ENCODE measurements at places on chromosomes 7 and 10.
A peak's percentile ranks its signal among the peaks of the same experiment; 100 is the strongest.

GRCh38 chr7:16883918-16884317 lies 2.1 kb upstream of the AGR3 start:
- DNase-seq = no peak

- DNase-seq = no peak
Observed at GRCh38 chr7:123047955-123048354, 52.5 kb upstream of the TAS2R16 start.

DNA sequence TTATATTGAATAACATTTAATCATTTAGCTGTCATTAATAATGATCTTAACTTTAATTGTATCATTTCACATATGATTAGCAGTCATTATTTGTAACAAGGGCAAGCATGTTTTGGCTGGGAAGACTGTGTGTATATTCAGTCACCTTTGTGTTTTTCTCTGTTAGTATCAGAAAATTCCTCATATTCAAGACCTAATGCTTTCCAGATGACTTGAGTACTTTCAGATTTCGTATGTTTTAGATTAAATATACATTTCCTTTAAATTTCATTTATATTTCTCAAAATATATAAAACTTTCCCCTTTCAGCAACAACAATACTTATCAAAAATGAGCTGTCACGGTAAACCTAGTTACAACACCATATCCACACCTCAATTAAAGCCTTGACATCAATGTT lies 6.3 kb upstream of the CACNA2D1 start:
- DNase-seq = no peak

GRCh38 chr7:2621061-2621828 lies 10.5 kb upstream of the TTYH3 start:
- no peak for DNase-seq

DNA sequence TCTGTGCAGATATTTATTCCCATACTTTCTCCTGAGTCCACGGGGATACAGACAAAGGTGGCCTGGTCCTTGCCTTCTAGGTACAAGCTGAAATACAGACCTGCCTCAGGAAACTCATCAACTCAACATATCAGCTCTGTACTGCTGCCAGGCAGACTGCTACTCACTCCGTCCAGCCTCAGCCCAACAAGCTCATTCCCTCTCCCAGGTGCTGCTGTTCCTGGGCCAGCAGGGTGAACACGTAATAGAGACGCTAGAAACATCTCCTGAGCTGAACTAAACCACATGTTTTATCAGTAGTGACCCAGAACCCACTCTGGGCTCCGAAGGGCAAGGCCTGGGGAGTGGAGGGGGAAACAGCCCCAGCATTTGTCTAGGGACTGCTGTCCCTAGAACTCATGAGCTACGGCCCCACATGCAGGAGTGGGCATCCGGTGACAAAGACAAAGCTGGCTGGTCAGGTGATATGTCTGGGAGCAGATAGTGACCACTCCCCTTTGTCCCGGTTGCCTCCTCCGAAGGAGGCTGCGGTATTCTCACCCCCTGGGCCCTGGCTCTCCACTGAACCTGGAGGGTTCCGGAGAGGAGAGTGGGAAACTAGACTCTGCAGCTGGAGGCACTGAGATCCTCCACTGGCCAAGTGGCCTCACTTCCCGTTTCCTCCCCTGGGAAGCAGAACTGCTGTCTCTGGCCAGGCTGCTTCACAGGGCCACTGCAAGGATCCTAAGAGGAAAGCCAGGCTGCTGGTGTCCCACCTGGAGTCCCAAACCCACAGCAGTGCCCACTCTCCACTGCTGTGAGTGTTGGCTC lies 116.1 kb downstream of the FAM53B start:
- DNase-seq = no peak

DNA sequence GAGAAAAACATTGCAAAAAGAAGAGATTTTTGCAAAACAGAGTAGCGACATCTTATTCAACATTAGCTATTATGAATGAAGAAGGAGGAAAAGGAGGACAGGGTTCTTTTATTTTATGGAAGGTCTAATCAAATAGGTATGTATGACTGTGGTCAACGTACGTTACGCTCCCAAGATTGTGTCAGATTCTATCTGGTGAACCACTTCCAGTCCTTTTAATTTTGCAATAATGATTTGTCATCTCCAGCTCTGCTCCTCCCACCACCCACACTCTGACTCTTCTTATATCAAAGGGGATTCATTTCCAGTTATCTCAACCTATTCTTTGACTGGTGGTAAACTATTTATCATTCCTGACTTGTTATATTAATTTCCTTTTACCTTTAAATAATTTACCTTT lies 259.9 kb downstream of the CACNA2D1 start:
- no peak for DNase-seq

DNA sequence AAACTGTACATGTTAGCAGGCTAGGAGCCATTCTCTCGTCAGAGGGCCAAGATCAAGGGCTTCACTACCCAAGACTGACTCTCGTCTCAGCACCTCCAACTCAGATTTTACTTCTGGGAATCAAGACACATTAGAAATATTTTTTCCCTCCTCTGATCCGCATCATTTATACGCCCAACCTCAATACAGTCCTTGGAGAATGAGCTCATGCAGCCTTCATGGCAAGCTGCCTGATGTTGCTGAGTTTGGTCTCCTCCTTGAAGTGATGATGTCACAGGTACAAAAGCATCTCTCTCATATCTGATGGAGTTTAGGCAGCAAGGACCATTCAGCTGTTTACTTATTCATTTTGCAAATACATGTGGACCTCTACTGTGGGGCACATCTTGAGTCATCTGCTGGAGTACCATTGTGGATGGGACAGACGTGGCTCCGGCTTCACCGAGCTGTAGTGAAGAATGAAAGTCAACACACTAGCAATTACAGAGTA lies 114.0 kb downstream of the BMPER start:
- DNase-seq = no peak

- no peak for DNase-seq
Observed at GRCh38 chr10:102639537-102639936, 4.7 kb upstream of the TRIM8 start.

GRCh38 chr10:5555021-5555510 lies 30.3 kb downstream of the CALML3 start:
- no peak for DNase-seq

- no peak for DNase-seq
Observed at GRCh38 chr7:157596881-157597280, 260.1 kb downstream of the DNAJB6 start.

DNA sequence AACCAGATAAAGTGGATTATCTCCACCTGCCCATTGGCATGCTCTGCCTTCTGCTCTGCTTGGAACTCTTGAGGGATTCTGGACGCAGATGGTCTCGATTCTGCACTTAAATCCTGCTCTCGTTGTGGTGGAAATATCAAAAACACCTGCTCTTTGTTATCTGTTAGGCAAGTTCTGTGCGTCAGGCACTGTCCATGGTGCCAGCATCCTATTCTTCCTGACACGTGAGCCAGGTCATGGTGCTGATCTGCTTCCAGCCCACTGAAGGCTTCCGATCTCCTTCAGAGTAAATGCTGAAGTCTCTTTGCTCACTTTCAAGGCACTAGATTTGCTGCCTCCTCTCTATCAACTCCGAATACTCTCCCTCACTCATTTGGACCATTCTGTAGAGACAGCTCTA lies 505.6 kb downstream of the HTR7 start:
- no peak for DNase-seq

- peak; percentile 24 for DNase-seq
Observed at GRCh38 chr10:43299579-43299978, 32.7 kb upstream of the RASGEF1A start.

DNA sequence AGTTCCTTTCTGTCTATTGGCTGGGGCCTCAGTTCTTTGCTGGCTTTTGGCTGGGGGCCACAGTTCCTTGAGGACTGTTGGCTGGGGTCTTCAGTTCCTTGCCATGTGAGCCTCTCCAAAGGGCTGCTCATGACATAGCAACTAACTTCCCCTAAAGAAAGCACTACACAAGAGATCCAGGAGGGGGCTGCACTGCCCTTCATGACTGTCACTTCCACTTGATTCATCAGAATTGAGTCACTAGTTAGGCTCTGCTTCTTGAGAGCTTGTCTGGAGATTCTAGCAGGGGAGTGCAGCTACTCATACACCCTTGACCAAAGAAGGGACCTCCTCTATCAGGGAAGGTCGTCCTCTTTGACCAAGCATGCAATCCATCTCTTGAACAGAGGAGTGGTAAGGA lies 38.0 kb upstream of the MKX start:
- DNase-seq = no peak

GRCh38 chr7:155848691-155849669 lies 36.7 kb upstream of the SHH start:
- DNase-seq = no peak

DNA sequence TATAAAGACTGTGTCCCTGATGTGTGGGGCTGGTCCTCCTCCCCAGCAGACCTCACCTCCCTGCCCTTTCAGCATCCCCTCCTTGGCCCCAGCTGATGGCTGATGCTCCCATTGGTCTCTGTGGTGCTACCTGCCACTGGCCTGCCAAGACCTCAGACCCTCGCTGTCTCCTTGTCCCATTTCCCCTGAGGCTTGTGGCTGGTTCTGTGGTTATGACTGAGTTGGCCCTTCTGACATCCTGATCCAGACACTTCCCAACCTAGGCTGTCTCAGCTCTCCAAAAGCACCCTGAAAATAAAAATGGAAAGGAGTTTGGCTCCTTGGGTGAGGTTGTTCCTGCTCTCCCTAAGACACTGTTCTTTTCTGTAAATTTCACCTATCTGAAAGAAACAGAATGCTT lies 214.2 kb downstream of the RPS24 start:
- no peak for DNase-seq

DNA sequence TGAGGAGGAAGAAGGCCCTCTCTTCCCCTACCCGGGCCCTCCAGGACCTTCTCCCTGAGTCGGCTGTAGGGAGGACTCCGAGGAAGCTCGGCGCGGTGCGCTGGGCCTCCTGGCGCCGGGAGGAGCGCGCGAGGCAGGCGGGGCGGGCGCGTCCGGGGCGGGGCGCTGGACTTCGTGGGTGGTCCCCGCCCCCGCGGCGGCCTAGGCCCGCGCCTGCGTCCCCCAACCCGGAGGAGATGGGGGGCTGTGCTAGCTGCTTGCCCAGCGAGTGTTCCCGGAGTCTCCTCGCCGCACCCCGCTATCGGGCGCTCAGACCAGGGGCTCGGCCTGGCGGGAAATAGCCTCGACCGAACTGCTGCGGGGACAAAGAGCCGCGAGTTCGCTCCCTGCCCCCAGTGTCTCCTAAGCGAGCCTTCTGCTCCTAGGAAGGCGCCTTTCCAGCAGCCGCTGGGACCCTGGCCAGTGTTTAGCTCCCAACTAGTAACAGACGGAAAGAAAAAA lies 19.2 kb upstream of the SMO start:
- peak; percentile 15 for DNase-seq

DNA sequence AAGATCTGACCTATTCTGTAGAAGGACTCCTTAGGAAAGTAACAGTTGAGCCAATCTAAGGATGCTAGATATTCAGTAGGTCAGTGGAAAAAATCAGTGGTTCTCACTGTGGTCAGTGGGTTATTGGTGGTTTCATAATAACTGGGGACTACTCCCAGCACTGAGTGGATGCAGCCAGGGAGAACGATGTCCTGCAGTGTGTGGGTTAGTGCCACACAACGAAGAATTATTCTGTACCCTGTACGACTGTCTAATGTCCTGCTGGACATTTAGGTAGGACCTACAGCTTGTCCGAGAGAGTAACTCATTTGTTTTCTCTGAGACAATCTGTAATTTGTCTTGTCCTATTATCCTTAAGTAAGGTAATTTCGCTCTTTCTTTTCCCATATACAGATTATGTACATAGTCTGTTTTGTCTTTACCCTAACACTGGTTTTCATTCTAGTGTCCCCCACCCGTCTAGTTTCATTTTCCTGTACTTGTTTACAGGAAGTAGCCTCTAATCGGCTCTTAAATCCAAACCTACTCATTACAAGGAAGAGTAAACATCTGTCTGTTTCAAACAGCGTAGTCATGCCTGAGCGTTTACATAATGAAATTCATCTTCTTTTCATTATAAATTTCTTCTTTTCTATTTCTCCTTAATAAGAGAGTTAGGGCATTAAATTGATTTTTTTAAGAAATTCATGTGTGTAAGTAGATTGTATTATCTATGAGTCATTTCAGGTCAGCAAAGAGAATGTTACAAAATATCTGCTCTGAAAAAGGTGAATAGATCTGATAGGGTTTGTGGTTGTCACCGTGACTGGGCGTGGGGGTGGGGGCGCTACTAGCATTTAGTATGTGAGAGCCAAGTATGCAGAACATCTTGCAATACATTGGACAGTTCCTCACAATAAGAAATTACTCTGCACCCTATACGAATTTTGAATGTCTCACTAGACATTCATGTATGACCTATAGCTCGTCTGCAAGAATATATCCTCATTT lies 8.3 kb upstream of the ZC3HAV1L start:
- peak; percentile 51 for DNase-seq

- DNase-seq = no peak
Observed at GRCh38 chr10:95447685-95448084, 113.5 kb downstream of the SORBS1 start.

DNA sequence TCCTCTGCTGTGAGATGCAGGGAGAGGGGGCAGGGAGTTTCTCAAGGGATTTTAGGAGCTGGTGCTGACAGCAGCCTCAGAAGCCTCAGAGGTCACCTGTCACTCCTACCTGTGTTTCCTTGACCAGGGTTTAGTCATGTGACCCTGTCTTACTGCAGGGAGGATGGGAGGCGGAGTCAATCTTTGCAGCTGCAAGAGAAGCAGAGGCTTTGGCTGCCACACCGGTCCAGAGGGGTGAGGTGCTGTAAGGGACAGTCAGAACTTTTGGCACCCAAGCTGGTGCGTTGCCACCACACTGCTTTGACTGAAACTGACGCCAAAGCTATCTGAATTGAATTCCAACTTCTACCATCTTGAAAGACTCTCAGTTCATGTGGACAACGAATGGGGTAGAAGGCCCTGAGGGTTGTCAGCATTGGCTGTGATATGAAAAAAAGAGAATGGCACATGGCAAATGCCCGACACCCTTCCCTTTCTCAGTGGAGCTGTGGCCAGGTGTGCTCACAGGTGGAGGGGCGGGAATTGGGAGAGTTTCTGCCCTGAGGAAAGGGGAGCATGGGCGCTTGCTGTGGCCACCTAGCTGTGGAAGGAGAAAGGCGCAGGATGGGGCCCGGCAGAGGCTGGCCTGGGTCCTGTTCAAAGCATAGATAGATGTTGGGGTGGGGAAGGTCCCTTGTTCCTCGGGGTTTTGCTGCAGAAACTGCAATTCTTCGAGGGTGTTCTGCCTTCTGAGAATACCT lies 69.3 kb downstream of the ARHGAP22 start:
- no peak for DNase-seq
